NCI-H187 (cell line): ENCODE measurements at places on chromosomes 3 and 15.

GRCh38 chr3:113552851-113553250 is 20.5 kb downstream of the SIDT1 start:
- DNase-seq: no peak

GRCh38 chr3:31391150-31391549 is 141.6 kb upstream of the STT3B start:
- no peak for DNase-seq

DNA sequence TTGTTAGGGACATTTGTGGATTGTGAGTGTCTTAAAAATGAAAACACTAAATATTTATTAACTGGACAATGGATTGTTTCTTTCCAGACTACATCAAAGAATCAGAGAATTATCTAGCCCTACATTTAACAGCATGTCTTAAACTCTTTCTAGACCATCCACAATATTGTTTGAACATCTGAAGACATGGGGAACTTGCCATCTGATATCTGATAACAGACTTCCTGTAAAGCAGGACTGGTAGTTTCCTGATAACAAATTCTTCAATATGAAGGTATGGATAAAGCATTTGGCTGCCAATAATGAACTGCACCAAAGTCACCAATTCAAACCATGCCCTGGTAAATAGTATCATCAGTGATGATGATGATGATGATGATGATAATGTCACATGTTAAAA is 26.2 kb upstream of the HACD2 start:
- DNase-seq: no peak

DNA sequence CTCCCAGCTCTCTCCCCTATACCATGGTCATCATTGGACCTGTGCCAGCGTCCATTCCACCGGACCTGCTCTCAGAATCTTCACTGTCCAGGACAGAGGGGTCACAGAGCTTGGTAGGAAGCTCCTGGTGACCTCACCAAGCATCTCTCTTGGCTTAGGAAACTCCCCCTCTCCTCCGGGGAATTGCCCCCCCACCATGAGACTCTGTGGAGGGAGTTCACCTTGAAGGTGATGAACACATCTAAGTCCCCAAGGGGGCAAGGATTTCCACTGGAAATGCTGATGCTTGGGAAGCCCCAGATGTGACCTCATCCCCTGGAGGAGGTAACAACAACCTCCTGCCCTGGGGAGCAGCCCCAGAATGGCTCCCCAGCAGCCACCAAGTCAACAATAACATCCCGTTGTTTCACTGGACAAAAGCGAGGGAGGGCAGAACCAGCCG is 3.2 kb downstream of the SEMA7A start:
- DNase-seq: no peak

GRCh38 chr3:193813501-193813830 is 220.5 kb downstream of the OPA1 start:
- DNase-seq: no peak

GRCh38 chr3:29026959-29027358 is 253.9 kb upstream of the RBMS3 start:
- DNase-seq: no peak

DNA sequence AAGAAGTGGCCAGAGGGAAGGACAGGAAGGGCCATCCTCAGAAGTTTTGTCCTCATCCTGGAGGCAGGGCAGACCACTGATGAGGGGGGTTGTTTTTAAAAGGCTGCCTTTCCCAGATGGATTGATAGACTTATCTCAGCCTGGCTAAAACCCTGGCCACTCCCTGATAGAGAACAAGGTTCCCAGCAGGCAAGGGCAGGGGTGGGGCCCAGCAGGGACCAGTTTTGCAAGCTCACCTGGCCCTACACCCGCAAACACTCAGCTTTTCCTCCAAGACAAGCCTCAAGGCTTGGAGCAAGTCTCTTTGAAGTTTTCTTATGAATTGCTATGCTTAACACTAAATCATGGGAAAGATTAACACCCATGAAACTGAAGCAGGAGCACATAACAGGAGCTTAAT is 9.1 kb downstream of the LIPC start:
- no peak for DNase-seq

DNA sequence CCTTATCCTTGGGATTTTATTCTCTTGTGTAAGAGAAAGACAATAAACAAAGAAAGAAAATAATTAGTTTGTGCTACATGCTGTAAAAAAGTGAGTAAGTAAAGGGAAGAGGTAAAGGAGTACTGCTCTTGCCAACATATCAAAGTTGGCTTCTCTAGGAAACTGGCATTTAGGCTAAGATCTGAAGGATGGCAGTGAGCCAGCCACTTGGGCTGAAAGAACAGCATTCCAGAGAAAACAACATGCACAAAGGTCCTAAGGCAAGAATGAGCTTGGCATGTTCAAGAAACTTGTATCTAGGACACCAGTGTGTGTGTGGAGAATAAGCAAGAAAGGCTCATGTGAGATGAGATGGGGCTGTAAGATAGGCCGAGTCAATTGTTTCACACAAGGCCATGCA is 245.5 kb upstream of the MANF start:
- no peak for DNase-seq

DNA sequence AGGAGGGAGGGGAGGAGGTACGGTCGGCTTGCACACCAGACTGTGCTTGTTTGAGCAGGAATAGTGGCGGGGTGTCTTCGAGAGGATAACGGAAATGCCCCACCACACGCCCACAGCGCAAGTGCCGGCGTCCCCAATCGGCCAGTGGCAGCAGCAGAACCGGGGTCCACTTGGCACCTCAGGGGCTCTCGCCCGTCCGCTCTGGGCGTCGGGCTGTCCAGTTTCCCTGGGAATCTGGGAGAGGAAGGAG is 53.7 kb downstream of the CCDC54 start:
- DNase-seq: no peak

DNA sequence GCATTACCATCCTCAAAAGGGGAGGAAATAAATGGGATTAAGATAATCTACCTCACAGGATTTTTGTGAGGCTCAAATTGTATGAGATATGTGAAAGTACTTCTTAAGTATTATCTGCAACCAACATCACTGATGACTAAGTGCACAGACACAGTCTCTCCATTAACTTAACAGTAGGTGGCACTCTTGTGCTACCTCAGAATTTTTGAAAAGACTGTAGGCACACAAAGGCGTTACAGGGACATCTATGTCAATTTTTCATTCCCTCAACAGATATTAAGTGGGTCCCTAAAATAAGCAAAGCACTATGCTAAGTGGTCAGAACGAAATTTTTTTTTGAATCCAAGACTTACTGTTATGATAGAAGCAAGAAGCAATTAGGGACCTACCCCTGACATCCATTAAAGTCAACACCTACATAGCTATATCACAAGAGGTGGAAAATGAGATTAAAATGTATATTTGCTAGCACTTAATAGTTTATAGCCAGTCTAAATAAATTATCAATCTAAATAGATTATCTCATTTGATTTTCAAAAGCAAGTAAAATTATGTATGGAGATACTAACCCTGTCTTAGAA is 52.9 kb downstream of the RYK start:
- no peak for DNase-seq

DNA sequence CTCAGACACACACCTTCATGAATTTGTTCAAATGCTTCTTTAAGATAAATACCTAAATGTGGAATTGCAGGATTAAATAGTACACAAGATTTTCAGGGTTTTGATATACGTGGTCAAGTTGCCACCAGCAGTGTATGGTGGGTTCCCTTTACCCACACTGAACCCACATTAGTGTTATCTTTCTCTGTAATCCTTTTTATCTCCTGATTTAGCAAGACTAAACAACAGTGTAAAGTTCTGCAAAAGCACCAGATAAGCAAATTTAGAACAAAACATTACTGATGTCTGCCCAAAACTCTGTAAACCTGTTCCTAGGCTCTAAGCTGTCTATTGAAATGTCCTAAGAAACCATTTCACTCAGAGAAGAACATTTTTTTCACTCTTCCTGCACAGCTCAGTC is 352.9 kb downstream of the FHIT start:
- DNase-seq: no peak

DNA sequence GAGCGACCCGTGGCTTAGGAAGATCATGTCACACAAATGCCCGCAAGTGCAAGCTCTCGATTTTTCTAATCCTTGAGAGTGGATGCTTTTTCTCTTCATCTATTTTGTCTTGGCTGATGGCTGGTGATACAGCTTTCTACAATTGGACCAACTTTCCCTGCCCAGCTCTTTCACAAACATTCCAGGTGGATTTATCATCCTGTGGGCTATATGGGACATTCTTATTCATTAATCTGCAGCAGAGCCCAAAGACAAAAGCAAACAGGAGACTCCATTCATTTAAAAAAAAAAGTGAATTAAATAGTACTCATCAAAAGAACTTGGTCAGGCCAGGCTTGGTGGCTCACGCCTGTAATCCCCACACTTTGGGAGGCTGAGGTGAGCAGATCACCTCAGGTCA is 14.2 kb upstream of the TSEN2 start:
- no peak for DNase-seq

DNA sequence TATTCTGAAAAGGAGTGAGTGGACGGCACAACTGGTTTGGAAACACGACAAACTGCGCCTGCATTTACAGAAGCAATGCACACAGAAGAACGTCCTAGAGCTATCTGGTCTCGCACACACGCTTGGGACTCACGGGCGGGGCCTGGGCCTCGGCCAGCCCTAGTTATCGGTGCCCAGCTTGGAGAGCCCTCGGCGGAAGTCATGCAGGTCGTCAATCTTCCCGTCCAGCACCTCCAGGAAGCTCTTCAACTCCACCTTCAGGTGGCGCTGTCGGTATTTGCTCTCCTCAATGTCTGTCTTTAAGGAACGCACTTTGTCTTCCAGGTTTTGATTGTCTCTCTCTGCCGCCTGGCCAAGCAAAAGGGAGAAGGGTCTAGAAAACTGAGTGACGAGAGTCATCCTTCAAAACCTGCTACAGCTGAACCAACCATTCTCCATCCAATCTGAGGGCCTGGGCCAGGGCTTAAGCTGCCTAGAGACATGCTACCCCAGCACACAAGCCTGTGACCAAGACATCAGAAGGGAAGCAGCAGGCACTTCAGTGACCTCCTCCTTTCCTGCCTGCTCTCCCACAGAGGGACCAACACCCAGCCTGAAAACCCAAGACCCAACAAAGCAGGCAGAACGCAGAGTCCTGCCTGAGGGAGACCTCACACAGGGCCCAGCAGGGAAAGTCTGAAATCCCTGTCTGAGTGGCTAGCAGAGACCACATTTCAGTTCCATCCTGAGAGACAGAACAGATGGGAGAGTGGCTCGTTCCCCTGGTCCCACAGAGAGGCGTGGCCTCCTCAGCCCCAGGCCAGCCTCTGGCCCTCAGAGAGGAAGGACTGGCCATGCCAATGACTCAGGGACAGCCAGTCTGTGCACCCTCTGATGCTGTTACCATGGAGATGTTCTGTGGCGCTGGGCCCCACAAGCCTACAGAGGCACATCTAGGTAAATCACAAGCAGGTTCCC is 40.4 kb downstream of the WHAMM start:
- DNase-seq: no peak

- DNase-seq: no peak
Measured at GRCh38 chr3:187810021-187810446, 64.8 kb upstream of the BCL6 start.

DNA sequence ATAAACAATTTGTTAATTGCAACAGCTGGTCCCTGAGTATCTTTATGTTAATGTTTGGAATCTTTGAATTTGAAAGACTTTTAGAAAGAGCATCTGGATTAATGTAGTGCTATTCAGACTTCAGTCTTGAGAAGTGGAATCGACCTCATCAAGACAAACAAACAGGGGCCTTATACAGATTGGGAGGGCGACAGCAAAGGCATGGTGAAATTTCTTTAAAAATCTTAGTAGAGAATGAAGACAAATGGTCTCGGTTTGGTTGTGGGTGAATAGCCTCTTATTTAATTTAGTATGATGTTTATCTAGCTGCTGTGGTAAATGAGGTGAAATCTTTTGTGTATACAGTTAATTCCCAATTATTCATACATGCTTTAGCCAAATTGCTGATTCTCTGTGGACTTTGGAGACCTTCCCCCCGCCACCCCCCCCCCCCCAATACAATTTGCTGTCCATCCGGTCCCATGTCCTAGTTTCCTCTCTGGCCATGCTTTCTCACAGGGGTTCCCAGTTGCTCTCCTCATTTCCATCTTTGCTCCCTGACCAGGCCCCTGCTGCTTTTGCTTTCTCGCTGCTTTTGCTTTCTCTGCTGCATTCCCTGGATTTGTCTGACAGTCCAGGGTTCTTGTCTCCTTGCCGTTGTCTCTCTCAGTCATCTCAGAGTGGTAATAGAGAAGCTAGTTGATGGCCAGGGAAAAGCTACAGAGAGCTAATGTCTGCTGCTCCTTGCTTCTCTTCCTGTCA is 135.3 kb downstream of the FNDC3B start:
- no peak for DNase-seq

- no peak for DNase-seq
Measured at GRCh38 chr3:74267588-74268184, 346.8 kb downstream of the CNTN3 start.

DNA sequence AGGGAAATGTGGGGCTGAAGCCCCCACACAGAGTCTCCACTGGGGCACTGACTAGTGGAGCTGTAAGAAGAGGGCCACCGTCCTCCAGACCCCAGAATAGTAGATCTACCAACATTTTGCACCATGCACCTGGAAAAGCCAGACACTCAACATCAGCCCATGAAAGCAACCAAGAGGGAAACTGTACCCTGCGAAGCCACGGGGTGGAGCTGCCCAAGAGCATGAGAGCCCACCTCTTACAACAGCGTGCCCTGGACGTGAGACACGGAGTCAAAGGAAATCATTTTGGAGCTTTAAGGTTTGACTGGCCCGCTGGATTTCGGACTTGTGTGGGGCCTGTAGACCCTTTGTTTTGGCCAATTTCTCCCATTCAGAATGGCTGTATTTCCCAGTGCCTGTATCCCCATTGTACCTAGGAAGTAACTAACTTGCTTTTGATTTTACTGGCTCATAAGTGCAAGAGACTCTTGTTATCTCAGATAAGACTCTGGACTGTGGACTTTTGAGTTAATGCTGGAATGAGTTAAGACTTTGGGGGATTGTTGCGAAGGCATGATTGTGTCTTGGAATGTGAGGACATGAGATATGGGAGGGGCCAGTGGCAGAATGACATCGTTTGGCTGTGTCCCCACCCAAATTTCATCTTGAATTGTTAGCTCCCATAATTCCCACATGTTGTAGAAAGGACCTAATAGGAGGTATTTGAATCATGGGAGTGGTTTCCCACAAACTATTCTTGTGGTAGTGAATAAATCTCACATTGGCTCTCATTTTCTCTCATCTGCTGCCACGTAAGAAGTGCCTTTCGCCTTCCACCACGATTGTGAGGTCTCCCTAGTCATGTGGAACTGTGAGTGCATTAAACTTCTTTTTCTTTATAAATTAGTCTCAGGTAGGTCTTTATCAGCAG is 105.8 kb downstream of the CBLB start:
- no peak for DNase-seq

- no peak for DNase-seq
Measured at GRCh38 chr3:141368062-141368924, at the start of gene ZBTB38. Gene ZBTB38, plus strand, starts transcription at chr3:141368504. Its CDS starts 73,885 bp downstream, at chr3:141442389.

- no peak for DNase-seq
Measured at GRCh38 chr3:173725507-173725906, 328.0 kb downstream of the NLGN1 start.
